Fibroblast of skin of abdomen (primary cell): ENCODE measurements at places on chromosomes 7 and 10.

- no peak for DNase-seq
Observed at GRCh38 chr7:83872501-83872900, 223.6 kb upstream of the SEMA3E start.

DNA sequence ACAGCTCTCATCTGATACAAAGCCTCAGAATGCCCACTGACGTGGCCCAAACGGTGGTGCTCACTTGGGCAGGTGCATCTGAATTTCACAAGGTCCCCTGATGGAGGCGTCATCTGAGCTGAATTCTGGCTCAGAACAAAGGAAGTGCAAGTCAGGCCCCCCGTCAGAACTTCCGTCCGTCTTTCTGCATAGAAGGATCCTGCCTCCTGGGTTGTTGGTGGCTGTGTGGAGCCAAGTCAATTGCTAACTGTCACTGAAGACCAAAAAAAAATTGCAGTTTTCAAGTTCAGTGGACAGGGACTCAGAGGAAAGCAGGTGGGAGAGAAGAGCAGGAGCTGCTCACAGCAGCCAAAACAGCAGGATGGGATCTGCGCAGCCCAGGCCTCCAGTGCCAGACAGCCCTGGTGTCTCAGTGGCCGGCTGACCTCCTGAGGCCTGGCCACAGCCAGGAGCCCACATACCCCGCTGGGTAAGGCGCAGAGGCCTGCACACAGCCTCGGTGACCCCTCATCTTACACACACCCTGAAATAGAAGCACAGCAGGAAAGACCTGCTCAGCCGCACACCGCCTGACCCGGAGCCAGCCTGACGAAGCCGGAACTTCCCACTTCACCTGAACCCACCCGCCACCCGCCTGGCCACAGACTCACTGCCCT is 49.4 kb downstream of the PYROXD2 start:
- no peak for DNase-seq

- DNase-seq: no peak
Observed at GRCh38 chr7:50305583-50306493, 1.3 kb downstream of the IKZF1 start.

- no peak for DNase-seq
Observed at GRCh38 chr10:88440541-88440940, 142.6 kb downstream of the RNLS start.

- DNase-seq: no peak
Observed at GRCh38 chr7:17548014-17548653, 249.7 kb downstream of the AHR start.

DNA sequence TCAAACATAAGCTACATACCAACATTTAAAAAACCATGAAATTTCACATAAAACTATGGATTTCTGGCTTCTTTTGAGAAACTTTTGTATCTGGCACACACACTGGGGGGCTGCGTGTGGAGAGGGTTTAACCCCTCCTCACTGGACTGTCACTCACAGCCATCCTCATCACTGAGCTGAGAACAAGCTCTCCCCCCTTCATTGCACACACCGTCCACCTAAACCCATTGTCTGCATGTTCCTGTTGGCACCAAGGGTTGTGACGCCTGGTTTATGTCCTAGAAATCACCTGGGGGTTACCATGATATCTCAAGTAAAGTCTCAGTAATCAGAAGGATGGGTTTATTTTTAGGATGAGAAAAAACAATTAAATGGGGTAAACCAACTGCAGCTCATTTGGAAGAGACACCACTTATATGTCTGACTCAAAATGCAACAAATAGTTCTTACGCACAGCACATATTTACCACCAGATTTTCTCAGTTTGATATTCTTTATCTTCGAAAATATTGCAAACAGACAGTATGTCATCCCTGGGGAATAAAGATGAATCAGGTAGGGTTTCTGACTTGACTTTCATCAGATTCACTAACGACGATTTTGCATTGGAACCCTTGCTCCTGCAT is 218.5 kb upstream of the KLF6 start:
- DNase-seq: no peak

- no peak for DNase-seq
Observed at GRCh38 chr7:138821912-138822311, 23.9 kb upstream of the ATP6V0A4 start.

GRCh38 chr7:64774204-64774842 is 19.9 kb upstream of the ZNF138 start:
- no peak for DNase-seq

DNA sequence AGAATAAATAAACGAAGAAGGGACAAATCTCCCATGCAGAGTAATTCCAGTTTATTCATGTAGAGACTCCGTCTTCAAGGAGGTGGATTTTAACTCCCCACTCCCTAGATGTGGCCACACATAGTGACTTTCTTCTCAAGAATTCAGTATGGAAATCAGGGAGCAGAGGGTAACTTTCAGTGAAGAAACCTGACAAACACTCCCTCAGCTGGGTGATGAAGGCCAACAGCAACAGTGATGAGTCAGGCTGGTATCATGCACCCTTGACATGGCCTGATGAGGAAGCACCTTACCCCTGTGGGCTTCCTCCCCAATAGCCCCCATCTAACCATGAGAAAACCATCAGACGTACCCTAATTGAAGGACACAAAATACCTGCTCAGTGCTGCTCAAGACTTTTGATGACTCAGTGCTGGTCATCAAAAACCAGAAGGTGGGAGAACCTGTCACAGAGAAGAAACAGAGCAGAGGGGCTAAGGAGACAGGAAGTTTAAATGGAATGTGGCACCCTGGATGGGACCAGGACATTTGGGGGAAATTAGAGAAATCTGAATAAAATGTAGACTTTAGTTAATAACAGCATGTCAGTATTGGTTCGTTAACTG is 50.6 kb downstream of the ADAMTS14 start:
- DNase-seq: peak; percentile 69

GRCh38 chr10:104472505-104472904 is 118.9 kb downstream of the CFAP58 start:
- peak; percentile 8 for DNase-seq

GRCh38 chr7:119594956-119595355 is 678.0 kb upstream of the KCND2 start:
- DNase-seq: no peak

- DNase-seq: no peak
Observed at GRCh38 chr10:77530011-77530410, 107.6 kb downstream of the KCNMA1 start.

DNA sequence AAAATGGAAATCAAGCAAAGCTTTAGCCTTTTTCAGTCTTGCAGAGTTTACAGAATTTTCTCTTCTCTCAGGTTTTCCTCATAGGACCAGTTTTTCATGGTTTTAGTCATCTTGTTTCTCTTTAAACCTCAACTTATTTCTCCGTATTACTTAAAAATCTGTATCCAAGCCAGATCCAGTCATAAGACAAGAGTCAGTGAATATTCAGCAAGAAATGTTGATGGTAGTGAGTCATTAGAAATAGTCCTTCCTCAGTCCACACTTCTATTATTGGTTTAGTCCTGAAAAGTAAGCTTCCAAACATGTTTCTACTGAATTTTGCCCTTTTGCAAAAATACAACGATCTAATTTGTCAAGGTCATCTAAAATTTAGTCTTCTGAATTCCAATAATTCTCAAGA is 107.0 kb downstream of the VIM start:
- DNase-seq: peak; percentile 84

GRCh38 chr7:80517282-80517747 is 5.5 kb upstream of the GNAT3 start:
- no peak for DNase-seq

DNA sequence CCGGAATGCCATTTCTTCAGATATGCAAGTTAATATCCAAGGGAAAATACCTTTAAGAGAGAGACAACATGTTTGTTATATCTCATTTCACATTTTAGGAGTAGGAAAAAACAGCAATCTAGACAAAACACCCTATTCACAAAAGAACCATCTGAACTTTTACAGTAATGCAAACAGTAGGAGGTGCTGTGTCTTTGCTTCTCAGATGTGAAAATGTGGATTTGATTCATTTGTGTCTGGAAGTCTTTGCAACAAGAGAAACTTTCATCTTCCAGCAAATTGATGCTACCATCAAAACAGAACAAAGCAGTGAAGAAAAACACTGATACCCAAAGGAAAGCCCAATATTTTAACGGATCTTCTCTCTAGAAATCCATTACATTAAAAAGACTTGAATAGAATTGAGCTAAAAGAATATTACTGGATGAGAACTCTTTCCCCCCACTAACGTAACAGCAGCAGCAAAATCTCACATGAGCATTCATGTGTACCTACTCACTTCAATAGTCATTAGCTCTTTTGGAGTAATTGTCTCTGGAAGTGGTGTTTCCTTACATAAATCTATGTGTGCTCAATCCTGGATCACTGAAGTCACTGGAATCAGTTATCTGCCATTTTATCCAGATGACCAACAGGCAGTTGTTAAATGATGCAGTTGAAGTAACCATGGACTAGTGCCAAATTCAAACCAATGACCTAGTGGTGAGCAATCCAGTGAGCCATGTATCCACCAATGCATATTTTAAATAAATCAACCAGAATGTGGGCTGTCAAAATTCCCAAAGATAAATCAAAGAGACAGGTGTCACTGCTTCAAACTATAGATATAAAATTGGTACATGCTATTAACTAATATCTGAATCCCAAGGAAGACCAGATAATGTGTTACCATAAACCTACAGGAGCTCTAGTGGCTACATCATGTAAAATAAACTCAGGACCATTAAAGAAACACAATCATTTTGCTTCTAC is 1.8 kb downstream of the SEMA3C start:
- DNase-seq: peak; percentile 71

DNA sequence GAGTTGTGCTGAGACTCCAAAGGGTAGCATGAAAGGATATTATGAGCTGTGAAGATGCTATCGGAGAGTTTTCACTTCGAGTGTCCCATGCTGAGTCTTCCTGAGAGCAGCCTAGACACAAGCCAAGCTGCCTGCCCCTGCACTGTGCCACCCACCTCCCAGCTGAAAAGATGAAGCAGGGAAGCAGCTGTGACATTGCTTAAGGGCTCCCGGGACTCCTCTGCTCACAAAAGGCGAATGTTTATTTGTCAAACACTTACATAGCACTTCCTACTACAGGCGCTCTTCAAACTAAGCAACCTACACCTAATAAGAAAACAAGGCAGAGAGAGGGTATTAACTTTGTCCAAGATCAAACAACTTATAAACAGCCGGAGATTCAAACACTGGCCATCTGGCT is 95.6 kb downstream of the OSBPL3 start:
- DNase-seq: no peak

GRCh38 chr10:19876570-19876969 is 60.3 kb downstream of the PLXDC2 start:
- no peak for DNase-seq

- DNase-seq: no peak
Observed at GRCh38 chr7:50292165-50292757, 12.3 kb upstream of the IKZF1 start.

- DNase-seq: no peak
Observed at GRCh38 chr7:158957921-158958491, 101.6 kb downstream of the DYNC2I1 start.

GRCh38 chr7:128352153-128352537 is 8.4 kb upstream of the RBM28 start:
- DNase-seq: peak; percentile 14

GRCh38 chr7:159049266-159050025 is 95.2 kb downstream of the VIPR2 start:
- DNase-seq: no peak

- DNase-seq: no peak
Observed at GRCh38 chr10:20034732-20035131, 218.5 kb downstream of the PLXDC2 start.

DNA sequence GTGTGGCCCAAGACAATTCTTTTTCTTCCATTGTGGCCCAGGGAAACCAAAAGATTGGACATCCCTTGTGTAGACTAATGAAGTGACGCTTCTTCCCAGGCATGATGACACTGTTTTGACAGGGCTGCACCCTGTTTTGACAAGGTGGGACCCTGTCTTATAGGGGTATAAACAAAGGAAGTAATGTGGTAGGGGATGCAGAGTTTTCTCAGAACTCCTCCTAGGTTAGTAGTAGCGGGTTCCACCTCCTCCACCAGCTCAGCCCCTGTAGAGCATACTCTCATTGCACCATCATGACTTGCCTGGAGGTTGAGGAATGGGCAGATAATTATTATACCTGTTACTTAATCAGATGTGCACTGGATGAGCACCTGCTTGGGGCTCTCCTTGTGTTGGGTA is 123.1 kb downstream of the CCNY start:
- DNase-seq: no peak

GRCh38 chr10:79219322-79219957 is 127.8 kb upstream of the PPIF start:
- no peak for DNase-seq

DNA sequence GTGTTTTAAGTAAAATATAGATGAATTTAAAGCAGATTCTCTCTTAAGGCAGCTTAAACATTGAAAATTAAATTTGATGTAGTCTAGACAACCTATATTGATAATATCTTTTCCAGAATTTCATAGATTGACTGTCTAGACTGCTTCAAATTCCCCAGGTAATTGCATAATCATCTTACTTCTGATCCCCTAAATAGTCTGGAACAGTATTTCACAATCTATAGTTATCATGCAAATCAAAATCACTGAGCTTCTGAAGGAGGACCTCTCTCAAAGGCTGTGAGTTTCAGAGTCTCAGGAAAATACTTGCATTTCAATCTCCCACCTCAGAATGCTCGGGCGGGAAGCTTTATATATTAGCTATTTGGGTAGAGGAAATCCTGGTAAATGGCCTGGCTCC is 87.3 kb downstream of the SEMA3A start:
- no peak for DNase-seq

- DNase-seq: no peak
Observed at GRCh38 chr7:130669085-130669700, 645 bp upstream of the COPG2 start.

GRCh38 chr10:60293581-60294175 is 96.0 kb downstream of the ANK3 start:
- no peak for DNase-seq

DNA sequence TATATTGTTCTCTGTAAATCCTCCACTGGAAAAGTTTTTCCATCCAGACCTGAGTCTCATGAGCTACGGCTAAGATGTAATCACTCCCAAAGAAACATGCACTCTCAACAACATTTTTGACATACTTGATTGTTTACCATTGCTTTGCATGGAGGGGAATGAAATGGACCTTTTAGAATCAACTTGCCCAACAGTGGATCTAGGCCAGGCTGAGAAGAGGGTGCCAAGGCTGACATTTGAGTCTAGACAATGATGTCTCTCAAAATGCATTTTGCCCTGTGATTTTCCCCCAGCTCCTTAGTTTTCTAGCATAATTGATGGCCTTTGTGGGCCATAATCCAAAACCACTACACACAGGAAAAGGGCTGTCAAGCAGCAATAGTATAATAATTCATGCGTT is 297.9 kb upstream of the KLF6 start:
- DNase-seq: peak; percentile 76

DNA sequence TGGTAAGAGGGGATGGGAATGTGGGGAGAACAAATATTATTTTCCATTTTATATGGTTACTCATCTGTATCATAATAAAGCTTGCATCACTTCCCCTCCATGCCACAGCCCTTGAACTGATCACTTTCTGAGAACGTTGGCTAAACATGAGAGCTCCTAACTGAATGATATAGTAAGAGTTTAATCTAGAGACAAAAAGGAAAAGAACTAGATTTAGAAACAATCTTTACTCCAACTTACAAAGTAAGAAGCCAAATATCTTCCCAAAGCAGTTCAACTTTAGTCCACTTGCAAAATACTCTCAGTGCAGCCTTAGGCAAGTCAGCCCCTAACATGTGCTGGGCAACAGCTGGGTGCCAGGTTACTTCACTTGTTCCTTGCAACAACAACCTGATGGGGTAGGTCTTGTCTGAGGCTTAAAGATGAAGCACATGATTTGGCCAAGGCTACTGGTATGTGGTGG is 20.3 kb downstream of the SMURF1 start:
- no peak for DNase-seq
